Naive thymus-derived CD4-positive, alpha-beta T cell (primary cell): ENCODE measurements at places on chromosomes 5 and 9.
A peak's percentile ranks its signal among the peaks of the same experiment; 100 is the strongest.

GRCh38 chr9:129125478-129125877 lies 14.3 kb downstream of the PTPA start:
- DNase-seq: no peak

DNA sequence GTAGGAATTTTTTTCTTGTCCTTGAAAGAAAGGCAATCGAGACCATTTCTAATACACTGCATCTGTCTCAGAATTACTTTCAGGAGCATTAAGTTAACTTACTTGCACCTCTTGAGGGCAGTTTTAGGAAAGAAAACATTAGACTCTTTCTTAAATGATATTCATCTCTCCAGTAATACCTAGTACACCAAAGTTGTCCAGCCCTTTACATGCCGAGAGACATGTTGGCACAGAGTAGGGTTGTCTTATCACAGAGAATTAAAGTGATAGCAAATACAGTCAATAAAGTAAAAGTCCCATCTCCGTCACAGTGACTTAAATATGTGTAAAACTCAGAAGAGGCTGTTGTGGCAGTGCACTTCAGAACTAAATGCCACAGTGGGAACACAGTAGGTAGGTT lies 154.3 kb upstream of the KCNN2 start:
- DNase-seq: no peak

- DNase-seq: no peak
Measured at GRCh38 chr5:89268460-89268859, 385.5 kb upstream of the MEF2C start.

GRCh38 chr5:96064877-96065276 lies 103.2 kb upstream of the ELL2 start:
- no peak for DNase-seq

- DNase-seq: no peak
Measured at GRCh38 chr5:37080697-37081096, 168.5 kb downstream of the CPLANE1 start.

DNA sequence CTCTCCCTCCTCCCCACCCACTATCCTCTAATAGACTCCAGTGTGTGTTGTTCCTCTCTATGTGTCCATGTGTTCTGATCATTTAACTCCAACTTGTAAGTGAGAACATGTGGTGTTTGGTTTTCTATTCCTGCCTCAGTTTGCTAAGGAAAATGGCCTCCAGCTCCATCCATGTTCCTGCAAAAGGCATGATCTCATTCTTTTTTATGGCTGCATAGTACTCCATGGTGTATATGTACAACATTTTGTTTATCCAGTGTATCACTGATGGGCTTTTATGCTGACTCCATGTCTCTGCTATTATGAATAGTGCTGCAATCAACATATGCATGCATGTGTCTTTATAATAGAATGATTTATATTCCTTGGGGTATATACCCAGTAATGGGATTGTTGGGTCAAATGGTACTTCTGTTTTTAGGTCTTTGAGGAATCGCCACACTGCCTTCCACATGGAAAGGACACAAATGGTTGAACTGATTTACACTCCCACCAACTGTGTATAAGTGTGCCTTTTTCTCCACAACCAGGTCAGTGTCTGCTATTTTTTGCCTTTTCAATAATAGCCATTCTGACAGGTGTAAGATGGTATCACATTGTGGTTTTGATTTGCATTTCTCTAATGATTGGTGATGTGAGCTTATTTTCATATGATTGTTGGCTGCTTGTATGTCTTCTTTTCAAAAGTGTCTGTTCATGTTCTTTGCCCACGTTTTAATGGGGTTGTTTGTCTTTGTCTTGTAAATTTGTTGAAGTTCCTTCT lies 96.5 kb upstream of the DAB2 start:
- no peak for DNase-seq

- no peak for DNase-seq
Measured at GRCh38 chr5:180591311-180591887, at the start of gene SCGB3A1. Gene SCGB3A1, minus strand, starts transcription at chr5:180591499. Its CDS starts 37 bp downstream, at chr5:180591462.

DNA sequence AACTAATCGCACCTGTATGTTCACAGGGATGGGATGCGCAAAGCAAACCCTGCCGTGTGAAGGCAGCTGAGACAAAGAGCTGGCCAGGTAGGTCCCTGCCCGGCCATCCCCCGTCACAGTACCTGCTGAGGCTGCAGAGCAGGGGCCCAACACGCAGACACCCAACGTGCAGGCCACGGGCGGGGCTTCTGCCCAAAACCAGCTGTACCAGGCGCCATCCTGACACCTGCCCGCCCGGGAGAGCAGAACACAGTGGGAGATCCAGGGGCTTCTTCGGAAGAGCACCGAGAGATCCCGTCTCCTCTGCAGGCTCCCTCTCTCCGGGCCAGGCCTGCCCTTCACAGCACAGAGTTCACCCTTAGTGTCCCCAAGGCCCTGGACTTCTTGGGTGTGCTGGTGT lies 28.4 kb downstream of the ABO start:
- no peak for DNase-seq

- no peak for DNase-seq
Measured at GRCh38 chr5:142107736-142108431, 695 bp upstream of the NDFIP1 start.

GRCh38 chr5:107997338-107997980 lies 326.7 kb upstream of the EFNA5 start:
- no peak for DNase-seq

DNA sequence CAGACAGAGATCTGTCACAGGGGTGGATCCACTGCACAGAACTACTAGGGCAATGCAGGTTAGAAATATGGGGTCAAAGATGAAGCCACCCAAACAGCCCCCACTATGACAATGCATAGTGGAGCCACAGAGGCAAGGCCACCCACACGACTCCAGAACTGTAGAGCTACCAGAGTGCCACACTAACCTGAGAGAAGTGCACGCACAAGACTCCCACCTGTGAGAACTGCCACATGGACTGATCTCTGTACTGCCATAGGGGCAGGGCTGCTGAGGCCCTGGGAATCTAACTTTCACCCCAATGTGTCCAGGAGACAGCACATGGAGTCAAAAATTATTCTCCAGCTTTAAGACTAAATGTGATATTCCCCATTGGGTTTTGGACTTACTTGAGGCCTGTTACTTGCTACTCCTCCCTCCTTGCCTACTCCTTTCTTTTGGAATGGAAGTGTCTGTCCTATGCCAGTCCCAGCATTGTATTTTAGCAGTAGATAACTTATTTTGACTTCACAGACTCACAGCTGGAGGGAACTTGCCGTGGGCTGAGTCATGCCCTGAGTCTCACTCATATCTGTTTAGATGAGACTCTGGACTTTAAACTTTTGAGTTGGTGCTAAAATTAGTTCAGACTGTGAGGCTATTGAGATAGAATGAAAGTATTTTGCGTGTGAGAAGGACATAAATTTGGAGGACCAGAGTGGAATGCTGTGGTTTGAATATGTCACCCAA lies 853.3 kb downstream of the MAT2B start:
- DNase-seq: no peak

DNA sequence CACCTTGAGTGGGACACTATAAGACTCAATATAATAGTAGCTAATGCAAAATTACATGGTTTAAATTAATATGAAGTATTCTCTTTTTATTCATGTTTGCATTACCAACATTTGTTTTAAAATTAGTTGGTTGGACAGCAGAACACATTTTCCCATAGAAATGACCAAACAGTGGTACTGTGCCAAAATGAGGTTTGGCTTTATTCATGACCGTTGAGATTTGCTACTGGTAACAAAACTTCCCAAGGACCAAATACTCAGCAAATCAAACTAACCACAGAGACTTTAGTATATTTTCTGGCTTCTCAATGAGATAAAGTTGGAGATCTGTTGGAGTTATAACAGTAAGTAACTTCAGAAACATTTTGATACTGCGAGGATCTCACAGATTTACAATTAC lies 637.8 kb upstream of the MEF2C start:
- no peak for DNase-seq

DNA sequence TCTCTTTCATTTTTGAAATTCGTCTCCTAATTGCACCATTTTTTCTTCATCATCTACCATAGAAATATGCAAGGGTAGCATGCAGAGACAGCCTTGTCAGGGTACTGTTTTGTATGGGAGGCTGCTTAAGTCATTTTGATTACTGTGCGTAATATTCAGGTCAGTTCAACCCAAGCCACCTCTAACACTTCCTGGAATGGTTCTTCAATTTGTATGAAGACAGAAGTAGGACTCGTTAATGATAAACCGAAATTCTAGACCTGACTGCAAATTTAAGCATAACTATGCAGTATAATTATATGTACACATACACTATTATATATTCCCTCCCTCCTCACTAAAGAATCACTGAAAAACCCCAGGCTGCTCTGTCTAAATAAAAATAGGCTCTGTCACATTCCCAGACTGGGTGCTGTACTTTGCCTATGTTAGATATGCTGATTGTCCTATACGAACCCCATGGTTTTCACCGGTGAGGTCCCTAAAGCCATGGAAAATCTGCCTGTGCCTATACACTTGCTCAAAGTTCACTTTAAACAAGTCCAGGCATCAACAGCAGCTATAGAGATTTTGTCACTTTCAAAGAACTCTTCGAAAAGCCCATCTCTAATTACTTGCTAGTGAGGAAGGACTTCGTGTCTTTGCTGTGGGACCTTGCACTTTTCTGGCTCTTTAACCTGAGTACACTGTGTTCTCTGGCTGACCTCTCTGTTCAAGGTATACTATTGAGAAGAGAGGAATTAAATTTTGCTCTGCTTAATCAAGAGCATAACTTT lies 352.1 kb upstream of the CD180 start:
- DNase-seq: no peak

GRCh38 chr9:104092875-104093600 lies 1.1 kb upstream of the SMC2 start:
- DNase-seq: no peak

- no peak for DNase-seq
Measured at GRCh38 chr5:73496984-73497457, 1.2 kb upstream of the BTF3 start.

- DNase-seq: no peak
Measured at GRCh38 chr5:127330116-127330515, 39.5 kb downstream of the MEGF10 start.

GRCh38 chr5:124057724-124058231 lies 545.8 kb downstream of the CSNK1G3 start:
- DNase-seq: no peak

DNA sequence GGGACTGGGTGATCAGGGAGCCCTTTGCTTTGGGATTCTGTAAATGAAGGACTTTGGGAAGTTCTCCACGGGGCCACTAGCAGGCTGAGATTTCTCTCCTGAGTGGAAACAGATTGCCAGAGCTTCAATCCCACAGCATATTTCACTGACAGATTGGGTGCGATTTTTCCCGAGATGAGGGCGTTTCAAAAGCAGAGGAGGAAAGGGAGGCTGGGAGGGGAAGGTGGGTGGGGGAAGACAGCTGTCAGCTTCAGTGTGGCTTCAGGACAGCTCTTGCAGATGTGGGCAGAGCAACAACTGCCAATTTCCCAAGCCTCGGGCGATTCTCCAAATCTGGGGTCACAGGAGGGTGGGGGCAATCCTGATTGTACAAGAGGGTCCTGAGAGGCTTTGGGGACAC lies 258.5 kb upstream of the ADRA1B start:
- no peak for DNase-seq

DNA sequence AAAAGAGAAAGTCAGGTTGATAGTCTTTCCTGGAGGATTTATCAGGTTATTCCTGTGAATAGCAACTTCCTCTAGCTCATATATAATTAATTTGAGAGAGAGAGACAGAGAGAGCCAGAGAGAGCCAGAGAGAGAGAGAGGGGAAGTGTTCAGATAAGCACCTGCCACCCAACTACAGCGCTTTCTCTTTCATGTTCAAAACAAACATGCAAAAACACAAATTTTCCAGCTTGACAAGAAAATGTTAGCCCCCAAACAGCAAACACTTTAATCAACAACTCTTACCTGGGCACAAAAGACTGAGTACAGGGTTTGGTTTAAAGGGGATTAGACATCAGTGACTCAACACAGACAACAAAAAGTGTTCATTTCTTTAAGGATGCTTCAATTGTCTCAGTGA lies 61.7 kb upstream of the PLPP6 start:
- DNase-seq: no peak

GRCh38 chr9:115442054-115442453 lies 324.1 kb upstream of the TNC start:
- DNase-seq: no peak

- DNase-seq: no peak
Measured at GRCh38 chr5:179607160-179607931, 16.1 kb downstream of the HNRNPH1 start.

DNA sequence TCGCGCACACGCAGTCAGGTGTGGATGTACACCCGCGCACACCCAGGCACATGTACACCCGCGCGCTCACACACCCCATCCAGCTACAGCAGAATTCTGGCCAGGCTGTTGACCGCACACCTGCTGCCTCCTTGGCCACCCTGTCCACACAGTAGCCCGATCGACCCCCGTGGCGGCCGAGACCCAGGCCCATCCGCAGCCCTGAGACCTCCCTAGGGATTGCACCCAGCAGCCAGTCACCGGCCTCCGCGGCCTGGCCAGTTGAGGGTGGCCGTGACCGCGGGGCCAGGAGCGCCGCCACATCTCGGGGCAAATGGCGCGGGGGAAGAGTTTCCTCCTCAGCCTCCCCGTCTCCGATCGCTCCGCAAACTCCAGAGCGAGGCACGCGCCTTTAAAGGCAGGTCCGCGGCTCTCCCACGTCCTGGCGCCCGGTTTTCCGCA lies 774 bp upstream of the ADAMTS16 start:
- DNase-seq: no peak

GRCh38 chr9:133055788-133056420 lies 5.9 kb upstream of the CEL start:
- DNase-seq: no peak

DNA sequence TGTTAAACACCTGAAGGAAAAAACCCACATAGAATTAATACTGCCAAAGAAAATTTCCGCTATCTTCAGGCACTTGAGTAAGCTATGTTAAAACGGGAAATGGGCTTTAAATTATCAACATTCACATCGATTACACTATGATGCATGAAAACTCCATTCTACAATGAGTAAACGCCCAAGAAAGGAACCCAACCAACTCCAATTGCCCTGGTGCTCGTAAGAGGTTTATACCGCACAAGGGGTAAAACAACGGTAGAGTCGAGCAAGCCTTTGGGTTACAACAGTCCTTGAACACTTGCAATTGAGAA lies 1.0 kb downstream of the AGTPBP1 start:
- DNase-seq: peak; percentile 63

DNA sequence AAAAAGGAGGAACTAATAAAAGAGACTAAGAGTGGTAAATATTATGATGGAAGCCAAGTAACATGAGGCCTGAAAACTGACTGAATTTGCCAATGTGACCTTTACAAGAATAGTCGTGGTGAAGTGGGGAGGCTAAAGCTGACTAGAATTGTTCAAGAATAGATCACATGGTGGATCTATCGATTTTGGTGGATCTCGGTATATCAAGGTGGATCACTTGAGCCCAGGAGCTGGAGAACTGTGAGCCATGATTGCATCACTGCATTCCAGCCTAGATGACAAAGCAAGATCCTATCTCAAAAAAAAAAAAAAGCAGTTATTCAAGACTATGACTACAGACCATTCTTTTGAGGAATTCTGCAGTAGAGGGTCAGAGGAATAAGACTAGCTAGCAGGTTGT lies 15.1 kb downstream of the ERMP1 start:
- DNase-seq: no peak
